ENCODE measurements at places on chromosomes 6 and 20.

DNA sequence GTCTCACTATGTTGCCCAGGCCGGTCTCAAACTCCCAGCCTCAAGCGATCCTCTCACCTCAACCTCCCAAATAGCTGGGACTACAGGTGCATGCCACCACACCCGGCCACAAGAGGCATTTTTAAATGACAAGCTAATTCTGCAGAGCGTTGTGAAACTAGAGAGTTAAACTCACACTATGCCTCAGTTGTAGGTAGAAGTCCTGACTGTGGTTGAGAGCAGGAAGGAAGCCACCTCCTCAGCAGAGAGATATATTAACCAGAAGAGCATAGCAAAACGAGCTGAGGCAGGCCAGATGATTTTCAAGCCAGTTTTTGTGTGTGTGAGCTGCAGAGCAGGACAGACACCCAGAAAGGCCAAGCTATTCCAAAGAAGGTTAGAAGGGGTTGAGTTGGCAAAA, 150.3 kb downstream of the MBOAT1 start:
- DNase-seq, result no peak

DNA sequence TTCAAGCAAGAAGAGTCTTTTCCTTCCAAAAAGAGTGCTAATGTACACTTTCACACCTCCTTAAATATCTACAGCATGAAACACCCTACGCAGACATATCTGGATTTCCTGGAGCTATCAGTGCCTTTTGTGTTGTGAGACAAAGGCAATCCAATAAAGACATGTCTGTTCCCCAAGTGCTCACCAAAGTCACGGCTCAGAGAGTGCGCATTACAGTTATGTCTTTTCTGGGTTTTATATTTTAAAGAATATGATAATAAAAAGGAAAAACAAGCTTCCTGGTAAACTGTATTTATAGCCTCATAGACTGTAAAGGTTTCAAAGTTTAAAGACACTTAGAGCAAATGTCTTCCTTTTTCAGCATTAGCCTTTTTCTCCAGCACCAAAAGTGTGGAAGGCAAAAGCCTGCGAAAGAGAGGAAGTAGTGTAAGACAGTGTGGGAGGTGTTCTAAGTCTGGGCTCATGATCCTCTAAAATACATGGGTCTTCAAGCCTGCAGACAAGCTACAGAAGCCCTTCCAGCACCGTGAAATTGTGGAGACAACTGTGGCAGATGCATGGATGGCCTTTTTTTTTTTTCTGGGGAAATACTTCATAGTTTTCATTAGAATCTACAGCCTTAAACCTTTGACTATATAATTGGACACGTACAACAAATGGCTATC, 135.0 kb upstream of the SLC35B3 start:
- no peak for DNase-seq

- no peak for DNase-seq
These were observed 86.7 kb downstream of the KIF16B start for GRCh38 chr20:16486532-16486931.

GRCh38 chr6:93341900-93342613, 77.3 kb downstream of the EPHA7 start:
- DNase-seq, result no peak

DNA sequence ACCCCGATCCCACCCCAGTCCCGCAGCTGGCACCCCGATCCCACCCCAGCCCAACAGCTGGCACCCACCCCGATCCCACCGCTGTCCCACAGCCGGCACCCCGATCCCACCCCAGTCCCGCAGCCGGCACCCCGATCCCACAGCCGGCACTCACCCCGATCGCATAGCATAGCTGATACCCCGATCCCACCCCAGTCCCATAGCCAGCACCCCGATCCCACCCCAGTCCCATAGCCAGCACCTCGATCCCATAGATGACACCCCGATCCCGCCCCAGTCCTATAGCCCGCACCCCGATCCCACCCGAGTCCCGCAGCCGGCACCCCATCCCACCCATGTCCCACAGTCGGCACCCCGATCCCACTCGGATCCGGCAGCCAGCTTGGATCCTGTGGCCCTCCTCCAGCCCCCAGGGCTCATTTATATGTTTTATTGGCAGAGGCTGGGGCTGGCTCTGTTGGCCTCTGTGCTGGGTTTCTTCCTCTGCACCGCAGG, 897 bp upstream of the GMEB2 start:
- no peak for DNase-seq

GRCh38 chr6:56862415-56863175, 92.3 kb upstream of the BEND6 start:
- DNase-seq, result no peak

DNA sequence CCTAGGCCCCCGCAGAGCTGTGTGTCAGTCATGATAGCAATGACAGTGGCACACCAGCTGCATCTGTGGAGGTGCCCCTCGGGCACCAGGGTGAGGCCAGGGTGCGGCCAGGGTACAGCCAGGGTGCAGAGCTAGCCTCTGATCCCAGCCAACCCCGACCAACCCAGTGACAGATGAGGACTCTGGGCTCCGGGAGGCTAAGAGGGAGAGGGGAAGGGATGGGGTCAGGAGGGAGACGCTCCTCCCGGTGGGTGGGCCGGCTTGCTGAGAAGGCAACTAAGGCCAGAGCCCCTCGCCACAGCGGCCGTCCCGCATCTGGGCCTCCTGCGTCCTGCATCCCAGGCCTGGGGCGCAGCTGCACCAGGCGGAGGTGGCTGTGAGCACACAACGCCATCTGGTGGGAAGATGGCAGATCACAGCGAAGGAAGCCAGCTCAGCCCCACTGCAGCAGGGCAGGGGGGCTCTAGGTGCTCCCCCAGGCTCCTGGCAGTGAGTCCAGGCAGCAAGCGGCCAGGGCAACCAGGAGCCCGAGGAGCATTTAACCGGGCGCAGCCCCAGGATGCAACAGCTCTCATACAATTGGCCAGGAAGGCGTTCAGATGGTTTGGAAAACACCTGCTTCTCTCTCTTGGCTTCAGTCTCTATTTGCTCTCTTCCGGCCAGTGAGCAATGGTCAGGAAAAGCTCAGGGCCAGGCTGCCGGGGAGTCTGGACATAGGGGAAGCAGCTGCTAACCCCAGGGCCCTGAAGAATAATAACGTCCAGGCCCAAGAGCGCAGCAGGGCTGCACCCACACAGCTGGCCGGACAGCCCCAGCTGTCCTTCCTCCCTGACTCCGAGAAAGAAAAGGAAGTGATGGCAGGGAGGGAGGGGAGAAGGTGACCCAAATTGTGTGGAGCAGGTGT, 169.4 kb downstream of the TAF4 start:
- peak; percentile 31 for DNase-seq

DNA sequence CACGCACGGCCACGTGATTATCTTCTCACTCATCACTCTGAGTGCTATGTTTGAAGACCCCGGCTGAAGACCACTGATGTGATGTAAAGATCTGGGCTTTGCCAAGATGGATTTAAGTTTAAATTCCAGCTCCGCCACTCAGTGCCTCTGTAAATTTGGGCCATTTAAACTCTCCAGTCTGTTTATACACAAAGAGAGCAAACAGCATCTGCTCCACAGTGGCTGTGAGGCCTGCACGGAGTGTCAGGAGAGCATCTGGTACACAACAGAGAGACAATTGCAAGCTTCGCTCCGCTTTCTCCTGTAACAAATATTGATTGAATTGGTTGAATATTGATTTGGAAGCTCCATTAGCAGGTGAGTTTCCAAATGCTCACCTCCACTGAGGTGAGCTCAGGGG, 80.5 kb upstream of the FRMD1 start:
- DNase-seq, result no peak

GRCh38 chr6:53112404-53112803, 36.2 kb downstream of the GCM1 start:
- no peak for DNase-seq

- peak; percentile 81 for DNase-seq
These were observed at the start of gene RREB1 for GRCh38 chr6:7107578-7108195. RREB1 (plus strand) TSS chr6:7107961; CDS start chr6:7181912, 73,951 bp downstream.

GRCh38 chr20:57936636-57937385, 227.0 kb upstream of the PMEPA1 start:
- DNase-seq, result no peak

GRCh38 chr20:6178537-6178936, 55.7 kb upstream of the FERMT1 start:
- DNase-seq, result peak; percentile 24

- DNase-seq, result no peak
These were observed 579.9 kb downstream of the MAFB start for GRCh38 chr20:40109136-40109535.

DNA sequence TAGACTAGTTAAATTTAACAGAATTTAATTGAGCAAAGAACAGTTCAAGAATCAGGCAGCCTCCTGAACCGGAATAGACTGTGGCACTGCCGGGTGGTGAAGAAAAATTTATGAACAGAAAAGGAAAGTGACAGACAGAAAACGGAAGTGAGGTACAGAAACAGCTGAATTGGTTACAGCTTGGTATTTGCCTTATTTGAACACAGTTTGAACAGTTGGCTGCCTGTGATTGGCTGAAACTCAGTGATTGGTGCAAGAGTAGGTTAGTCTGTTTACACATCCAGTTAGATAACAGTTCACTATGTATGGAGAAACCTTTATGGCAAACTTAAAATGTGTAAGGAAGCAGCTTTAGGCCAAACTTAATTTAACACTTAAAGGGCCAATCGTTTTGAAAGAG, 116.0 kb upstream of the CITED2 start:
- peak; percentile 82 for DNase-seq

GRCh38 chr6:6834356-6835222, 246.1 kb downstream of the LY86 start:
- DNase-seq, result no peak

DNA sequence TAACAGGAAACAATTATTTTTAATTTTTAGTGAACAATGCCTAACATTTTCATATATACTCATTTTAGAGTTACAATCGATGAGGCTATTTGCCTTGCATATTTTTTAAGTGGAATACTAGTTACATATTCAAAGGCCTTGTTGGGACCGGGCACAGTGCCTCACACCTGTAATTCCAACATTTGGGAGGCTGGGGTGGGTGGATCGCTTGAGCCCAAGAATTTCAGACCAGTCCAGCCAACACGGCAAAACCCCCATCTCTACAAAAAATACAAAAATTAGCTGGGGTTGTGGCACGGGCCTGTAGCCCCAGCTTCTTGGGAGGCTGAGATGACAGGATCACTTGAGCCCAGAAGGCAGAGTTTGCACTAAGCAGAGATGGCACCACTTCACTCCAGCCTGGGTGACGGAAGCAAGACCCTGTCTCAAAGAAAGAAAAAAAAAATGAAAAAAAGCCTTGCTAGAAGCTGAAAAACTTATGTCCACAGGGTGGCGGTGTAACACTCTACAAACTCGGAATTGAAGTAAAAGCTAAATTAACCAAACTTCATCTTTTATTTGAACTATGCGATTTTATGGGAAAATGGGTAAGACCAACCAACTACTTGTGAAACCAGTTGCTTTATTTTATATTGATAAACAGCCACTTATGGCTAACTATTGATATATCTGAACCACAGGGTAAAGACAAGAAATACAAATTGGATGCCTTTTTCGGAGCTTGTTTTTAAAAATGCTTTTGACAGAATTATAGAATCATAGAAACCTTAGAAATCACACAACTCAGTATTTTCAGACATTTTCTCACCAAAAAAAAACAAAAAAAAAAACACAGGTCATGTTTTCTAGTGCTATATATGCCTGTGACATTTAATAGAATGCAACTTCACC, 24.1 kb upstream of the ROS1 start:
- peak; percentile 74 for DNase-seq

DNA sequence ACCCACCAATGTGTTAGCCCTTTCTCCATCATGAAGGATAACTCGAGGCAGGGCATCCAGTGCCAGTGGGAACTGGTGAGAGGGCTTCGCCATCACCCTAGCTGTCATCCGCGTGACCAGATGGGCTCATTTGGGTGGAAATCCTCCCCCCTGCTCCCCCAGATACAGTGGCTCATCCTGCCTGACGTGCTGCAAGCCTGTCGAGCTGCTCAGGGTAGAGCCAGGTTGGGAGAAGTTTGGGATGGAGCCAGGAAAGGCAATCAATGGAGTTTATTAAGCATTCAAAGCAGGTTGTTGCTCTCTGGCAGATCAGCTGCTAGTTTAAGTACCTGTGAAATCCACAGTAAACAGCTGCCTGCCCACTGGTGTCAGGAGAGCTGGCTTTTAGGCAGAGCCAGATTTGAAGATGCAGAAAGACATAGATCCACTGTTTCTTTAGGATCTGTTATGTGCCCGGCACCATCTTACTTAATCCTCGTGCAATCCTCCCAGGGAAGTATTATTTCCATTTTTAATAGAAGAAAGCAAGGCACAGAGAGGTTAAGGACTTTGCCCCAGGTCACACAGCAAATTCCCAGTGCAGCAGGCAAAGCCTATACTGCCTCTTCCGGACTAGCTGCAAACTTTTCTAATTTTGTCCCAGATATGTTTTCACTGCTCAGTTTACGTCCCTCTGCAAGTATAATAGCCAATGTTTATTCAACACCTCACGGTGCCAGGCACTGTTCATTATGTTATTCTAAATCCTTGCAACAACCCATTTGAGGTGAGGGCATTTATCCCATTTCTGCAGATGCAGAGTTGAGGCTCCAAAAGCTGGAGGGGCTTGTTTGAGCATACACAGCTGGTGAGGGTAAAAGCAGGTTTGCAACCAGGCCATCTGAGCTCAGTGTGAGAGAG, 54.1 kb upstream of the KCNG1 start:
- no peak for DNase-seq

DNA sequence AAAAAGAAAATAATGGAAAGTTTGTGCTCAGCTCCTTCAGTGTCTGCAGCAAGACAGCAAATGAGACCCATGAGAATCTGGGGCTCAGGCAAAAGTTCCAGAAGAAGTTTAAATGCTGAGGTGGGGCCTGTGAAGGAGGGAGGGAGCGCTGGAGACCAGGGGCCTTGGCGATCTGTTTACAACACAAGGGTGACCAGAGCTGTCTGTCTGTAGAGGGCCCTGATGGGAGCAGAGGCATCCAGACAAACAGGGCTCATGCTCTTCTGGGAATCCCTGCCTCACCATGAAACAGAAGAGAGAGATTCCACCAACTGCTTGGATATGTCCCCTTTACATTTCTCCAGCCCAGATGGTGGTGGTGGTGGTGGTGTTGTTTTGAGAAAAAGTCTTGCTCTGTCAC, 79.3 kb upstream of the SHLD1 start:
- no peak for DNase-seq

- DNase-seq, result no peak
These were observed 110.0 kb upstream of the PMEPA1 start for GRCh38 chr20:57819691-57820380.

- DNase-seq, result no peak
These were observed 913 bp downstream of the BTN2A2 start for GRCh38 chr6:26383624-26384417.

- DNase-seq, result peak; percentile 70
These were observed 2.6 kb downstream of the PRSS35 start for GRCh38 chr6:83514866-83515466.

GRCh38 chr6:1917626-1918371, 308.1 kb downstream of the FOXC1 start:
- no peak for DNase-seq

DNA sequence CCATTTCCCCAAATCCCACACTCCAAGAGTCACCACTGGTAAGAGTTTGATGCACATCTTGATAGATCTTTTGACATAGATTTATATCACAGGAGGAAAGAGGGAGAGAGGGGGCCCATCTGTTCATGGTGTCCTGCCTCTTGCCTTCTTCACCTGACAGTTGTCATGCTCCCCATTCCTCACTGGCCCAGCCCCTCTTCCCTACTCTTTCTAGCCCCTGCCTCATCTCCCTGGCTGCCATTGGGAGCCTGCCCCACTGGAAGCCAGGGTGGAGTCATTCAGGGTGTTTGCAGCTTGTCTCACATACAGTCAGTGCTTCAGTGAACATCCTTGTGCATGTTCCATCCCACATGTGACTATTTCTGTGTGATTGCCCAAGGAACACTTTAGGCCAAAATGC, 27.6 kb downstream of the SIRPA start:
- no peak for DNase-seq

Measured in erythroblast (primary cell).